Thyroid gland (tissue), 4 donors: ENCODE measurements at places on chromosomes 3 and 15. TPM values are rescaled to one million over a fixed set of nuclear protein-coding genes. Genes with fewer than 3 reads are reported as not detected.

ZNF621 gene
- total RNA-seq = 24.6 TPM

PLCL2 gene
- total RNA-seq = 6.3 TPM

SLCO3A1 gene
- total RNA-seq = 23.3 TPM

PPM1L gene
- total RNA-seq = 52.5 TPM

CHL1 gene
- total RNA-seq = 3.1 TPM

BUB1B gene
- total RNA-seq = 0.81 TPM

SLC38A3 gene
- total RNA-seq = 4.1 TPM

ASB14 gene
- total RNA-seq = not detected

TRIM42 gene
- total RNA-seq = not detected

ARRDC4 gene
- 48.6 TPM for total RNA-seq

GRCh38 chr3:157204431-157204830 lies 44.5 kb upstream of the CCNL1 start:
- no peaks in the 10 kb centered on the region for H3K27me3 ChIP-seq
- H3K4me3 ChIP-seq = no peak overlapping the region
- H3K4me1 ChIP-seq = peaks cover 6% of the 10 kb centered on the region
- no peak overlapping the region for H3K27ac ChIP-seq

- H3K36me3 ChIP-seq = no peaks in the 10 kb centered on the region
- no peak overlapping the region for H3K27ac ChIP-seq
- no peaks in the 10 kb centered on the region for H3K27me3 ChIP-seq
- DNase-seq = no peak
These were observed 24.1 kb downstream of the CBLB start for GRCh38 chr3:105844704-105845103.

GRCh38 chr3:147483578-147483977 lies 74.4 kb downstream of the ZIC1 start:
- H3K36me3 ChIP-seq = no peaks in the 10 kb centered on the region
- no peak overlapping the region for H3K27ac ChIP-seq
- no peaks in the 10 kb centered on the region for H3K27me3 ChIP-seq
- no peaks in the 10 kb centered on the region for H3K4me1 ChIP-seq
- no peak overlapping the region for H3K4me3 ChIP-seq
- DNase-seq = no peak

DNA sequence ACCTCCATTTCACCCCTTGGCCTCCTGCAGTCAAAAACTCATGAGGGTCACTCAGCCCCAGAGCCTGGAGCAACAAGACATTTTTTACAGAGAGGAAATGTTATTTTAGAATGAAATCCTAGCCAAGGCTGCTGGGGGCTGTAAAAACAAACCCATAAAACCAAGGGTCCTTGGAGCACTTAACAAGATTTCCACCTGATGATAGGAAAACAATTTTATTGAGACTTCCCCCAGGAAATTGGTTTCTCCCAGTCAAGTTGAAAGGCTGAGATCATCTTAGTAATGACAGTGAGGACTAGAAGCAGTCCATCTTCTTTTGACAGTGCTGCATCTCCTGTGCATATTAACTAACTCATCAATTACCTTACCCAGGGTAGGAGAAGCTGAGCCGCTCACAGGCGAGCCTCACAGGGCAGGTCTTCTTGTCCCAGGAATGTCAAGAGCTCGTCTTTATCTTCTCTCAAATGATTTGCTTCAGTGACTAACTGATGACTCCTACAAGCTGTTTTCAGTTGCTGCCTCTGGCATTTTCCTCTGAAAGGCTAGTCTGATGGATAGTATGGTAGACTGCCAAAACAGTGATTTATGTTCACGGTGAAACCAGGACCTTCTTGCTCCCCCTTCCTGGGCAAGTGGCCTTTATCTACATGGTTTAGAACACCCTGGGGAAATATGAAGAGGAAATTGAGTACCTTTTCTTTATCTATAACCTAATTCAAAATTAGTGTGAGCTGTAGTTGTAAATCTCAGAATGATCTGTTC lies 34.6 kb upstream of the AEN start:
- H3K27ac ChIP-seq = peak overlapping the region; percentile 79
- no peak overlapping the region for H3K4me3 ChIP-seq
- no peaks in the 10 kb centered on the region for H3K36me3 ChIP-seq
- H3K4me1 ChIP-seq = peaks cover 16% of the 10 kb centered on the region
- no peaks in the 10 kb centered on the region for H3K27me3 ChIP-seq

GRCh38 chr15:90838139-90838538 lies 30.2 kb upstream of the FURIN start:
- DNase-seq = no peak
- H3K27me3 ChIP-seq = no peaks in the 10 kb centered on the region
- H3K4me1 ChIP-seq = peaks cover 20% of the 10 kb centered on the region
- no peak overlapping the region for H3K4me3 ChIP-seq
- H3K36me3 ChIP-seq = no peaks in the 10 kb centered on the region

DNA sequence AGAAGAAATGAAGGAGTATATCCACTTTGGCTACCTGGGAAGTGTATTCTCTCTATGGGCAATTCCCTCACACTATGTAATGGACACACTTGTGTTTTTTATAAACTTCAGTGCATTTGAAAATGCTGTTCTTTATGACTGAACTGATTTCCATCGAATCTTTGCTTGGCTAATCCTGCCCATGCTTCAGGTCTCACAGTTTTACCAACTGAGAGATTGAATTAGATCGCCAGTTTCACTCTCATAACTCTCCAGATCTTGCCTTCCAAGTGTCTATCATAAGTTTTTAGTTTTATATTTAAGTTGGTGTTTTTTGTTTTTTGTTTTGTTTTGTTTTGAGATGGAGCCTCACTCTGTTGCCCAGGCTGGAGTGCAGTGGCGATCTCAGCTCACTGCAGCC lies 73.5 kb upstream of the MBNL1 start:
- no peak overlapping the region for H3K27ac ChIP-seq
- no peaks in the 10 kb centered on the region for H3K4me1 ChIP-seq
- no peaks in the 10 kb centered on the region for H3K27me3 ChIP-seq
- no peak overlapping the region for H3K4me3 ChIP-seq
- H3K36me3 ChIP-seq = no peaks in the 10 kb centered on the region

- DNase-seq = no peak
- H3K36me3 ChIP-seq = no peaks in the 10 kb centered on the region
- no peak overlapping the region for H3K4me3 ChIP-seq
These were observed 143.0 kb downstream of the SQOR start for GRCh38 chr15:45777781-45778180.

DNA sequence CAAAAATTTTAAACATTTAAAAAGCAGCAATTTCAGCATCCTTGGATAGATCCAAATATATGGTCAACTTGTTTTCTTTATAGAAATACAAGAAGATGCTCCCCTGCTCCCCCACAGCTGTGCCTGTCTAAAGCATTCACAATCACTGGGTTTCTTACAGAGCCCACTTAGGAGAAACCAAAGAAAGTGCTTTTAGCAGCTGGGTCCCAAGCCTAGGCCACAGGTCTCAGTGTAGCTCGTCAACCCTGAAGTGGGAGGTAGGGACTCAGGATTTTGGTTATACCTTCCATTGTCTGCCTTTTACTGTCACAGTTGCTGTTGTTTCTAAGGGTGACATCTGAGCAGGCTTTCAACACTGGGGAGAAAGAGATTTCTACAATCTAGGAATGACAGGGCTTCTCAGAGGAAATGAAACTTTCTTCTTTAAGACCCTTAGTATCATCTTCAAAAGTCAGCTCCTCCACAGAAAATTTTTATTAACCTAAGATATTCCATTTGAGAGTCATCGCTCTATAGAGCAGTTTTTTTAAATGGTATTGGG lies 199.3 kb upstream of the CMC1 start:
- no peaks in the 10 kb centered on the region for H3K27me3 ChIP-seq
- H3K4me3 ChIP-seq = no peak overlapping the region
- H3K4me1 ChIP-seq = no peaks in the 10 kb centered on the region
- H3K27ac ChIP-seq = no peak overlapping the region

DNA sequence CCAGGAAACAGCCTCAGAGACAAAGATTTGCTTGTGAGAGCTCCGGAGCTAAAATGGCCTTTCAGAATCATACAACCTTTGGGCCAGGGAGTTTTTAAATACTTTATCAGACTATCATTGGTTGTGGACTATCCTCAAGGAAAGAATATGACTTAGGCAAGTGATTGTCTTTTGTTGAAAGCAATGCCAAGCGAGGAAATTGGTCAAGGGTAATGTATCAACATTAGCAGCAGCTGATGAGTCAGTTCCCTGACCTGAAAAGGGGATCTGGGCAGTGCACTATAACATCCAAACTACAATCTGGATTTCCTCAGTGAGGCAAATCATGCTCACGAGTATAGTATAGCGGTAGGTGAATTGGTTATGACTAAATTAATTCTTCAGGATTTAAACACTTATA lies 303.6 kb downstream of the LSAMP start:
- no peak overlapping the region for H3K27ac ChIP-seq
- no peaks in the 10 kb centered on the region for H3K4me1 ChIP-seq
- no peak overlapping the region for H3K4me3 ChIP-seq
- no peak for DNase-seq
- H3K27me3 ChIP-seq = no peaks in the 10 kb centered on the region
- no peaks in the 10 kb centered on the region for H3K36me3 ChIP-seq

- H3K27ac ChIP-seq = no peak overlapping the region
- DNase-seq = peak; percentile 42
- H3K4me3 ChIP-seq = no peak overlapping the region
- no peaks in the 10 kb centered on the region for H3K27me3 ChIP-seq
These were observed 53.7 kb downstream of the PIK3CB start for GRCh38 chr3:138781012-138781470.

DNA sequence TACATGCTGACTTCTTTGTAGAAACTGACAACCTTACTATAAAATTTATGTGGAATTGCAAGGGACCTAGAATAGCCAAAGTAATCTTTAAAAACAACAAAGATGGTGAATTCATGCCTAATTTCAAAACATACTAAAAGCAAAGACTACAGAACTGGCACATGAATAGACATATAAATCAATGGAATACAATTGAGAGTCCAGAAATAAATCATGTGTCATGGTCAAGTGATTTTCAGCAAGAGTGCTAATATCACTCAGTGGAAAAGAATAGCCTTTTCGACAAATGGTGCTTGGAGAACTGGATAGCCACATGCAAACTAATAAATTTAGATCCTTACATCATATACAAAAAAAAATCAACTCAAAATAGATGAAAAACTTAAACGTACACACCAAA lies 8.7 kb downstream of the IMPG2 start:
- H3K27me3 ChIP-seq = no peaks in the 10 kb centered on the region
- no peaks in the 10 kb centered on the region for H3K4me1 ChIP-seq
- no peak for DNase-seq
- no peak overlapping the region for H3K27ac ChIP-seq
- H3K4me3 ChIP-seq = no peak overlapping the region

GRCh38 chr3:128283421-128283820 lies 130.1 kb downstream of the EEFSEC start:
- H3K4me3 ChIP-seq = no peak overlapping the region
- H3K27ac ChIP-seq = peak overlapping the region; percentile 85
- no peaks in the 10 kb centered on the region for H3K36me3 ChIP-seq
- DNase-seq = no peak
- H3K27me3 ChIP-seq = no peaks in the 10 kb centered on the region

DNA sequence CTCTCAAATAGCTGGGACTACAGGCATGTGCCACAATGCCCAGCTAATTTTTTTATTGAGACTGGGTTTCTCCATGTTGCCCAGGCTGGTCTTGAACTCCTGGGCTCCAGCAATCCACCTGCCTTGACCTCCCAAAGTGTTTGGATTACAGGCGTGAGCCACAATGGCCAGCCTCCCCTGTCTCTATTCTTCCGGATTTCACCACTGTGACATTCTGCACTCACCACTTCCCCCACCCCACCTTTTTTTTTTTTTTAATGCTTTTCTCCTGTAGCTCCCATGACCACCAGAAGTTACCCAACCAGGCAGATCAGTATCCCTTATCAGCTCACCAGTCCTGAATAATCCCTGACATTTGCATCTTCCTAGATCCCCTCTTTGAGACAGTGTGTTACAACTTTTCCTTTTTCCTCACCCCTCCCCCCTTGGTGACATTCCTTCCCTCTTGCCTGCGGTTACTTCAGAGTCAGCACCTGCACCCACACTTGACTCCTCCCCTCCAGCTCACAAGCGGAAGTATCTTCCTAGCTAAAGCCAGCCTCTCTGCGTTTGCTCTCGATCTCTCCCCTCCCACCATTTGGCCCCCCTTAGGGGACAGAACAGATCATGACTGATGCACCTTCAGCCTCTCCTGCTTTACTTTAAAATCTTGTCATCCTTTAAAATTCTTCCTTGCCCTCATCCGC lies 13.5 kb upstream of the ZNF592 start:
- H3K27me3 ChIP-seq = no peaks in the 10 kb centered on the region
- DNase-seq = peak; percentile 80
- no peaks in the 10 kb centered on the region for H3K36me3 ChIP-seq
- H3K27ac ChIP-seq = no peak overlapping the region
- no peak overlapping the region for H3K4me3 ChIP-seq

- H3K4me3 ChIP-seq = no peak overlapping the region
- H3K27me3 ChIP-seq = no peaks in the 10 kb centered on the region
- no peaks in the 10 kb centered on the region for H3K4me1 ChIP-seq
- H3K36me3 ChIP-seq = no peaks in the 10 kb centered on the region
- H3K27ac ChIP-seq = no peak overlapping the region
These were observed 43.8 kb downstream of the SPATA16 start for GRCh38 chr3:173096994-173097785.

DNA sequence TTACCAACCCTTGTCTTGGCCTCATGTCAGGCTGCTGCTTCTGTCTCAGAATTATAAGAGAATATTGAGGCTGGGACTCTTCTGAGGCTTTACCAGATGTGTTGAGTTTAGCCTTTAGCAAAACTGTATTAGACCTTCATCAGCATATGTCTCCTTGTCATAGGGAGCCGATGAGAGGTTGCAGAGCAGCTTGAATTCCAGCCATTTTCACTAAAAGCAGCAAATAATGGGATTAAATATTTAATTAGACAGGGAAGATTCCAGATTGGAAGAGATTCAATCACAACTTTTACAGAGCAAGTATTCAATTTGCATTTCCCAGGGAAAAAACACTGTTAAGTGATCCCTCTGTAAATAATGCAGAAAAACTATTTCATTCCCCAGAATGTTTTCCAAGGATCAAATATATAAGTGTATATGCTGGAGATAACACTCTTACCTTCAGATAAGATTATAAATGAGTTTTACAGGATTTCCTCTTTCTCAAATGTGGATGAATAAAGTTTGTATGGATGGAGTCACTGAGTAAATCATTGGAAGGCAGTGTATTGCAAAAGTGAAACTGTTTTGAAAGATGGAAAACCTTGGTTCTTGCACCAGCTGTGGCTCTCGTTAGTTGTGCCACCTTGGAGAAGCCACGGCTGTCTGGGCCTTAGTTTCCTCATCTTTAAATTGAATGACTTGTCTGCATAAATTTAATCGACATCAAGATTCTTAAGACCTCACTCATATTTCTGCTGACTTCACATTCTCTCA lies 466.4 kb upstream of the SGO1 start:
- H3K4me1 ChIP-seq = no peaks in the 10 kb centered on the region
- H3K4me3 ChIP-seq = no peak overlapping the region
- no peak for DNase-seq

DNA sequence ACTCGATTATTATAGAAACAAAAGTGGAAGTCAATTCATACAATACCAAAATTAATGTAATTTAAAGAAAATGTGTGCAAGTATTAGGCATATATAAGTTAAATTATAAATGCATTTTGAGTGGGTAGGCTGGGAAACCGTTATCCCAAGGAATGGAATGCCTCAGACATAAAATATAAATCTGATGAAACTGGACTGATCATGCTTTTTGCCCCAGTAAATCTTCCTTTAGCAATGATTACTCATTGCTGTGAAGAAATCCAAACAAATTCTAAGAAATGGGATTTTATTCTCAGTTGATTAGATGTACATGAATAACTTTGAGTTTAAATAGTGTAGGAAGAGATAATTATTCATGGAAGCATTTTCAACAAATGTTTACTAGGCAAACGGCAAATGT lies 185.5 kb upstream of the KCNMB2 start:
- no peak overlapping the region for H3K4me3 ChIP-seq
- no peak for DNase-seq
- H3K27me3 ChIP-seq = no peaks in the 10 kb centered on the region
- H3K4me1 ChIP-seq = peaks cover 4% of the 10 kb centered on the region
- H3K36me3 ChIP-seq = no peaks in the 10 kb centered on the region
